ENCODE measurements at places on chromosomes 1 and 21. TPM values are rescaled to one million over a fixed set of nuclear protein-coding genes. Genes with fewer than 3 reads are reported as not detected.

Gene CEP104
- total RNA-seq: 19.6 TPM

Gene NRIP1
- total RNA-seq: 9.4 TPM

Gene FCMR
- 1.7 TPM for total RNA-seq

Gene LRP8
- 25.6 TPM for total RNA-seq

- no peak for DNase-seq
Measured at GRCh38 chr1:39427374-39427773, 64.1 kb upstream of the BMP8A start.

- DNase-seq: peak; percentile 37
Measured at GRCh38 chr1:219880765-219881457, 47.4 kb downstream of the SLC30A10 start.

DNA sequence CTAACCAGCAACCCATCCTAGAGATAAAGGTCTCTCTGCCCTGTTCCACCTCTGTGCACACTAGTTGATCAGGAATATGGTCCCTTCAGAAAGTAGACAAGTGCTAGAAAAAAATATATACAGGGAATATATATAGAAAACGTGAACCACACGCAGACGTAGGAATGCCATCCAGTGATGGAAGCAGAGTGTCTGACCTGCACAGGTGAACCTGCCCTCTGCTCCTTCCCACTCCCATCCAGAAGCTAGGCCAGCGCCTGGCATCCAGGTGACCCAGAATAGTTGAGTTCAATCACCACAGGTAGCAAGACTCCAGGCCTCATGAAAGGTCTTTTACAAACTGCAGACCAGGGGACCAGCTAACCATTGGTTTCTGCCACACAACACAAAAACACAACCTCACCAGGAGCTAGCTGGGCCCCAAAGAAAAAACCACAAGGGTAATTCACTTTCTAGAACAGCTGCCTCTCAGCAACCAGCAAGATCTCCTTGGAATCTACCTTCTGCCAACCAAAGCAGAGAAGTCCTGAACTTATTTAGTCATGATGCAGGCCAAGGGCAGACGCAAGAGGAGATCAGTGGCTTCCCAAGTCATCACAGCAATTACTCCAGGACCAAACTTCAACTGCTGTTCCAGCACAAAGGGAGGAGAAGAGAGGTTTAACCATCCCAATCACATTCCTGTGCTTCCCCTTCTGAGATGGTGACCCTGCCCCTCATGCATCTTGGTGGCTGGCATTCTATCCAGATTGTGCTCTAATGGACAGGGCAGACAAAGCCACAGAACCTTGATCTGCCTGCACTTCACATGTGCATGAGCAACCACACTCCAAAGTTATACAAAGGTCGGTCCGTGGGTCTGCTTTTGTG lies 53.0 kb downstream of the GPR161 start:
- DNase-seq: no peak

DNA sequence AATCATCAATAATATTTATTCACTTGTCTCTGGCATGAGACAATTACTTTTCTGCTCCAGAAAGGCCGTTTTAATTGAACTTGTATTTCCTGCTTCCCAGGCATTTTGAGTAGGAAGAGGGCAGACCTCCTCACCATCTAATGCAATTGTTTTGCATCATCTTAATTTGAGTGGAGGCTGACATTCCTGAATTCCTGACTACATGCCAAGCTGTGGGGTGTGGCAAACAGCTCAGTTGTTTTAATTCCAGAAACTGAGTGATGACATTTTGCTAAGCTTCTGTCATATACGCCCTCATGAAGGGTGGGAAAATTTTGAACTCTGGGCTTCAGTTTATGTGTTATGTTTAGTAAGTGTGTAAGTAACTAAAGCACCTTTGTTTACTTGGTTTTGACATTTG lies 125.4 kb upstream of the USP25 start:
- no peak for DNase-seq

GRCh38 chr1:224519874-224520273 lies 85.3 kb upstream of the WDR26 start:
- DNase-seq: no peak

DNA sequence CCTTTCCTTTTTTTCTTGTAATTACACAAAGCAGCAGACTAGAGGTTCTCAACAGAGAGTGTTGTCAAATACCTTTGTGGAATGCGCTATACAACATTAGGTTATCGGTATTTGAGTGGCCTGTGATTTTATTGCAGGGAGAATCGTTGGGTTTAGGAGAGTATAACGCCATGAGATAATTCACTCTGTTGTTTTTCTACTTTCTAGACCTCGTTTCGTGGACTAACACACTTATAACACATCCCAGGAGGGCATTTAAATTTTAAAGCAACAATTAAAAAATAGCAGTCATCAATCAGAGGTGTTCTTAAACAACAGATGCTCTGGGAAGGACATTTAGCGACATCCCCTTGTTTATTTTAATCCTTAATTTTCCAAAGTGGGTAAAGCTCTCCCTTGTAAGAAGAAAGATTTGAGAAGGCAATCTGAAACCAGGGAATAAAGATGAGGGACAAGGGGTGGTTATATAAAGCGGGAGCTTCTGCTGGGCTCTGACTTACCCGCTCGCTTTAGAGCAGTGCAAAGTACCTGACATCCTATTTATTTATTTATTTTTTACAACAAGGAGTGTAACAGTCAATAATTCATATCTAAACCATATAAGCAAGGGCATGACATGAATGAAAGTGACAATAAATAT lies 4.9 kb downstream of the PBX1 start:
- DNase-seq: no peak

DNA sequence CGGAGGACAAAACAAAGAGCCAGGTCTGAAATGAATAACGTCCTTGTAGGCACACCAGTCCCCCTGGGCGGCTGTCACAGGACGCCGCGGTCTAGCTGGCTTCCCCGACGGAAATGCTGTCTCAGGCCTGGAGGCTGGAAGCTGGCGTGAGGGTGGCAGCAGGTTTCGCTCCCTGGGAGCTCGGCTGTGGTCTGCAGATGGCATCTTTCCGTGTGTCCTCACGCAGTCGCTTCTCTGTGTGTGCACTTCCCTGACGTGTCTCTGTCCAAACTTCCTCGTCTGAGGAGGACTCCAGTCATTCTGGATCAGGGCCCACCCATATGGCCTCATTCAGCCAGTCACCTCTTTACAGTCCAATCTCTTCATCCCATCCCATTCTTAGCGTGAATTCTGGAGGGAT lies 14.2 kb downstream of the TNFRSF14 start:
- no peak for DNase-seq

DNA sequence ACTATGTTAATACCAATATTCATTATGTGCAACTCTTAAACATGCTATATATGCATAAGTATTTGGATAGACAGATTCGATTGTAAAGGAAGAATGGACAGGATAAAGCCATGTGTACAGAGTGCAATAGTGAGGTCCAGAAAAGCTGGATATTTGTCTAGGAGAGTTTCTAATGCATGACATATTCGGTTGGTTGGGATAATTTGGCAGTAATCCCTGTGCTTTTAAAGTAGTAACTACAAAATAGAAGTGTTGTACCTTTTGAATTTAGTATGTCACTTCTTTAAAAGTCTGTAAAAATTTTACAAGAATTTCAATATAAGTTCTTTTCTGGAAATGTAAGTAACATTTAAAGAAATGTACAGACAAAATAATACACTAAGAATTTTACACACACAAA lies 774.5 kb downstream of the USP25 start:
- DNase-seq: no peak

DNA sequence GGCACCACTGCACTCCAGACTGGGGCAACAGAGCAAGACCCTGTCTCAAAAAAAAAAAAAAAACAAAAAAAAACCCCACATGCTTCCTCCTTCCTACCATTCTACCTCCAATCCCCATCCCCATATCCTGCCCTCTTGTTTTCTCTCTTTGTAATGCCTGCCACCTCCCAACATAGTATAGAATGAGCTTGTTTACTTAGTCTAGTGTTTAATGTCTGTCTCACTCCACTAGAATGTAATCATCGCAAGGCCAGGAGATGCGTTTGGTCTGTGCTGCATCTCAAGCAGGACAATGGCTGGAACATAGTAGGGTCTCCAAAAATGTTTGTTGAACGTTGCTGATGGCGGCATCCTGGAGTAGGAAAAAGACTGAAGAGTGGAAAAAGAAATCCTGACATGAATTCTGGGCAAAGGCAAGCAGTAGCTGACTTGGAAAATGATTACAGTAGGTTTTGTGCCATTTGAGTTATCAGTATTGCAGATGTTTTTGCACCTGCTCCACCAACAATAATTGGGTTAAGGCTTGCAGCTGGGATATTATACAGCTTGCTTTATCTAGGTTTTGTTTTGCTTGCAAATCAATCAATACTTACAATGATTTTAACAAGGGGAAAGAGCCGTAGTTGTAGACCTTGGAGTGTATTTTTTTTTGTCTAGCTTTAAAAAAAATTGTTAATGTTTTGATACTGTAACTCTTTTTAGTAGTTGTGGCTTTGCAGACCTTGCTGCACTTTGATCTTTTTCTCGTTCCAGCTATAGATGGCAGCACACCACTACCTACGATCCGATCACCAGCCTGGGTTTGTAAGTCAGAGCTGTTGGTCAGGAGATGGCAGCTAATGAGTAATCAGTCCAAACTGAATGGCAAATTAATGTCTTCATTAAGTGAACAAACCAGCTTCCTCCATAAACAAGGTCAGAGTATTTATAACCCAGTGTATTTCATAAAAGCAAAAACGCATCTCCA lies 62.4 kb downstream of the BACH1 start:
- peak; percentile 25 for DNase-seq

GRCh38 chr1:26705788-26706311 lies 10.0 kb downstream of the ARID1A start:
- no peak for DNase-seq

DNA sequence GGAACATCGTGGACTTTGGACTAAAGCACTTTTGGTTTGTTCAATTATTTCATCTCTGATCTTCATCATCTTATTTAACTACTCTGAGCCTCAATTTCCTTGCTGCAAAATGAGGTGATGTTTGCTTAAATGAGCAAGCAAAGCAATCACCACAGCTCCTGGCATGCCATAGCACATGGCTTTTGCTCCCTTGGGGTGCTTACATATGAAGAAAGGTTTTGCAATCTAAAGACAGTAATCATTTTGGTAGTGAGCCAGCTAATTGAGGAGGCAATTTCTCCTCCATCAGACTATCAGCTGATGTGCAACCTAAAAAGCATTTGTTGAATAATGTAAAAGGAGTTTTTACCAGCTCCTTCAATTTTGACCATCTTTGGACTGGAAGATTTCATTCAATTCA lies 68.8 kb upstream of the KCNJ15 start:
- no peak for DNase-seq

DNA sequence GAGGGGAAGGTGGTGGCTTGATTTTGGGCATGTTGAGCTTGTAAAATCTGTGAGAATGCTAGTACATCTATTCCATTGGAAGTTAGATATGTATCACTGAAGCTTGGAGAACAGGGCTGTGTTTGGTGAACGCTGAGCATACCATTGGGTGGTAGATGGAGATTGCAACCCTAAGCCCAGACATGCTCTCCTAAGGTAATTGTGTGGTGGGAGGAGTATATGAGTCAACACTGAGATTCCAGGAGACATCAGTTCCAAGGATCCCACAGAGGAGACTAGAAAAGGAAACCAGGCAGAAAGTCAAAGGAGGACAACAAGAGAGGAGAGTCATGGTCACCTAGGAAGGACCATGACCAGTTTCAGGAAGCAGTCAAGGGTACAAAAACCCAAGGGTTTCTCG lies 60.4 kb downstream of the KIF21B start:
- no peak for DNase-seq

DNA sequence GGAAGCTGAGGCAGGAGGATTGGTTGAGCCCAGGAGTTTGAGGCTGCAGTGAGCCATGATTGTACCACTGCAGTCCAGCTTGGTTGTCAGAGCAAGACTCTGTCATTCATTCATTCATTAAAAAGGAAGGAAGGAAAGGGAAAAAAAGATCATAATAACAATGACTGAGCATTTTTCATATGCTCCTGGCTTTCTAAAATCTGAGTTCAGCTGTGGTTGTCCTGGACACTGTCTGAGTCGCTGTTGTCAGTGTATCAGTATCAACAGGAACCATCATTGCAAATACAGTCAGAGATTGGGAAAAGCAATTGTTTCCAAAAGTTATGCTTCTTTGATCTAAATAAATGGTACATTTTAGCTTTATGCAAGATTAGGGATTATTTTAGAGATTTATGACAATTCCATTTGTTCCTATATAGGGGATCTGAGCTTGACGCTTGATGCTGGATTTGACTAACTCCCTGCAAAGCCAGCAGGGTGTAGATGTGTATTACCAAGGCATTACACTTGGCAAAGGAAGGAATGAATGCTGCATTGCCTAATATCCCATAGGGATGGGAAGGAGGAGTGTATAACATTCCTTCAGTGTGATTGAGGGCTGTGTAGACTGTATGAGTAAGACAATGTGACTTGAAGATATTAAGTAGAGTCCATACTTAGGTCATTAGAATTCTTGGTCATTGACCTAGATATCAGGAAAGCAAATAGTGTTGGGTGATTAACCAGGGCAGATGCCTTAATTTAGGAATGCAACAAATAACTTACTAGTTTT lies 100.2 kb downstream of the DISP1 start:
- DNase-seq: no peak

GRCh38 chr1:31707711-31708110 lies 3.9 kb upstream of the COL16A1 start:
- DNase-seq: peak; percentile 73

- DNase-seq: no peak
Measured at GRCh38 chr1:223226271-223226670, 83.2 kb upstream of the TLR5 start.

DNA sequence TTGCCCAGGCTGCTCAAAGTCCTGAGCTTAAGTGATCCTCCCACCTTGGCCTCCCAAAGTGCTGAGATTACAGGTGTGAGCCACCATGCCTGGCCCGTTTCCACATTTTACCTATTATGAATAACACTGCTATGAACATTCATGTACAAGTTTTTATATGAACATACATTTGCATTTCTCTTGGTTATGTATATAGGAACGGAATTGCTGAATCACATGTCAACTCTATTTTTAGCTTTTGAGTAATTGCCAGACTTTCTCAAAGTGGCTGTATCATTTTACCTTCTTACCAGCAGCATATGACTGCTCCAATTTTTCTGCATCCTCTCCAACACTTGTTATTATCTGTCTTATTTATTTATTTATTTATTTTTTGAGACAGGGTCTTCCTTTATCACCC lies 2.7 kb downstream of the SPATA21 start:
- DNase-seq: no peak

DNA sequence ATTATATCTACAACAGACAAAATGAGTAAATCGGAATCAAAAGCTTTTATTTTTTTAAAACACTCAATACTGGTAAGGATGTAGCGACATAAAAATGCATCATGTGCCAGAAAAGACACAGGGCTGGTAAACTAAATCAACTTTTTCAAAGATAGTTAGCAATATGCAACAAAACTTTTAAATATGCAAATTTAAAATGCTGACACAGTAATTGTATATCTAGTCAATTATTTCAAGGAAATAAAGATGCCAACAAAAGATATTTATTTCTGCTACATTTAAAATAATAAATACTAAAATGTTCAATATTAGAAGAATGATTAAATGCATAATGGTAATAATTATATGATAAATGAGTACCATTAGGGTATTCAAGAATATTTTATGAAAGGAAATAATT lies 295.1 kb downstream of the SMYD3 start:
- DNase-seq: no peak

Data from SK-MEL-5 (cell line).